ENCODE measurements at places on chromosomes 1 and 21. TPM values are rescaled to one million over a fixed set of nuclear protein-coding genes. Genes with fewer than 3 reads are reported as not detected.

F13B gene
- total RNA-seq = not detected

DNA sequence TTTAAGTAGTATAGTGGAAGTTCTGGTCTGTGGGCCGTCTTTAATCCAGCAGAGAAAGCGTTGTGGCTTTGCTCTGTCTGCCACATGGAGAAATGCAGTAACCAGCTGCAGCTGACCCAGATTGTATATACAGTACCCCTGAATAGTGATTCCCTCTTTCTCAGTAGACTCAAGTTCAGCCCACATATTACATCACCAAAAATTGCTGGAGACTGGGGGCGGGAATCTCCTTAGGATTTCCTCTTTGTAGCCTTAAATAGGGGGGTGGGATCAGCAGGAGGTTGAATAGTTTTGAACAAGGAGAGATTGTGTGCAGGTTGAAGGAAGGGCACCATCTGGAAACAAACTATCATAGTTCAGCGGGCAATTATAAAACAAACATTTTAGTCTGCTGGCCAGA lies at the start of gene ANGPTL1:
ANGPTL1 (minus strand) TSS at position 134 of the 400 bp plus-strand sequence. CDS start 5,301 bp downstream, outside the sequence.
- no peak for DNase-seq

DNA sequence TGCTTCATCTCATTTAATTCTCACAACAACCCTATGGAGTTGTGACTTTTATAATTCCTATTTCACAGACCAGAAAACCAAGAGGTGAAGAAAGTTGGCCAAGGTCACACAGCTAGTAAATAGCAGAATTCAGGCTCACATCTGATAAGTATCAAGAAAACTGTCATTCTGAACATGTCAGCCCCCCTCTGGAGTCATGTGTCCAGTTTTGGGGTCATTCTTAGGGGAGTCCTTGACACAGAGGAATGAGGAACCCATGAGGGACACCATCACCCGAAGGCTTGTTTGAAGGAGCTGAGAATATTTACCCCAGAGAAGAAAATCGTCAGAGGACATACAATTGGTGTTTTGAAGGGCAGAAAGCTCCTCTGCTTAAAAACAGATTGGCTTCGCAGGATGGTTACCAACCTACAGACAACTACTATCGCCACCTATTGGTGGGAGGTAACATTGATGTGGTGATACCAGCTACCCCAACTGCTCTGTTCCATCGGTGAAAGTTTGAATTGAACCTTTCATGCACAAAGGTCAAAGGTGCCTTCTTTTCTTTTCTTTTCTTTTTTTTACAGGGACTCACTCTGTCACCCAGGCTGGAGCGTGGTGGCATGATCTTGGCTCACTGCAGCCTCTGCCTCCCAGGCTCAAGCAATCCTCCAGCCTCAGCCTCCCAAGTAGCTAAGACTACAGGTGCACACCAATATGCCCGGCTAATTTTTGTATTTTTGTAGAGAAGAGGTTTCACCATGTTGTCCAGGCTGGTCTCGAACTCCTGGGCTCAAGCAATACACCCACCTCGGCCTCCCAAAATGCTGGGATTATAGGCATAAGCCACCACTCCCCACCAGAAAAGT lies 31.3 kb downstream of the NCMAP start:
- no peak for DNase-seq

IL19 gene
- total RNA-seq = not detected

DNA sequence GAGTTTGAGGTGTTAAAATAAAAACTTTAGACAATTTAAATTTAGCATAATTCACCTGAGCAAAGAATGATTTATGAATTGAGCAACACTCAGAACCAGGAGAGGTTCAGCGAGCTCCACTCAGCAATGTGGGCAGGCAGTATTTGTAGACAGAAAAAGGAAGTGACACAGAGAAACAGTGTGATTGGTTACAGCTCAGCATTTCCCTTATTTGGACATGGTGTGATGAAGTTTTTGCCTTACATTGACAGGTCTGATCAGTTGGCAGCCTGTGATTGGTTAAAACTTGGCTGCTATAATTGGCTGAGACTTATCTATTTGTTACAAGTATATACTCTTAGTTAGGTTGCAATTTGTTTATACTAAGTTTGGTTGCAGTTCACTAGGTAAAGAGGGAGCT lies 621.2 kb upstream of the PRMT6 start:
- no peak for DNase-seq

KRTAP13-2 gene
- total RNA-seq = not detected

INKA2 gene
- 6.1 TPM for total RNA-seq

DYNLT5 gene
- total RNA-seq = 0.98 TPM

DMBX1 gene
- total RNA-seq = 0.25 TPM

DNA sequence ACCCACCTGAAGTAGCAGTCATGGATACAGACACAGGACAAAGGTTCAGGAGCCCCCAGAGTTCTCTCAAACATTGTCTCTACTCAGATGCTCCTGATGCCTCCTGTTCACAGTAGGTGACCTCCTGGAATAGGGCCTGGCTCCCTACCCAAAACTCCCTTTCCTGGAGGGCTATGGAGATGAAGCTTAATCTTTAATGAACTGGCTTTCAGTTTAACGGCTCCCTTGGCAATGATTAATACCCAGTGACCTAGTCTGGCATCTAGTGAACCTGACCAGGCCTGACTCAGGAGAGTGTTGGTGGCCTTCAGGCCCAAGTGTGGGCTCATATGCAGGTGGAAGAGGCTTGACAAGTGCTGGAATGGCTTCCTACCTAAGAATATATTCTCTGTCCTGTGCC lies 65.2 kb upstream of the TRABD2B start:
- DNase-seq = no peak

NPHS2 gene
- total RNA-seq = not detected

DNA sequence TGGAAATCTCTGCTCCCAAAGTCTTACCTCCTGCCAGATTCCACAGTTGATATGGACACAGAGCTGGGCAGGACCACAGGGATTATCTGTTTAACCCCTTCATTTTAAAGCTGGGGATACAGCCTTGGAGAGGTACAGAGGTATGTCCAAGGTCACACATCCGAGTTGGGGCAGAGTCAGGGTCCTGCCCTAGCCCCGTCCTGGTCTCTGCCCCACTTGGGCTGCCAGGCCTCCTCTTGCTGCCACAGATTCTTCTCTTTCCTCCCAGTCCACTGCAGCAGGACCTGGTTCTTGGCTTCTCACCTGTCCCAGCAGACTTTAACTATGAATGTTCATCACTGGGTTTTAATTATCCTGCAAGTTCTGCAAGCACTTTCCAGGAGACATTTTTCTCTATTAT lies 258.3 kb downstream of the MATN1 start:
- DNase-seq = no peak

IFNAR1 gene
- 20.4 TPM for total RNA-seq

- DNase-seq = no peak
Measured at GRCh38 chr1:217135987-217136894, 413.0 kb upstream of the ESRRG start.

GRCh38 chr1:99306056-99306455 lies 41.8 kb downstream of the PLPPR4 start:
- DNase-seq = no peak

DTL gene
- 7.4 TPM for total RNA-seq

GRCh38 chr1:94926126-94926914 lies 590 bp downstream of the CNN3 start:
- DNase-seq = no peak

GRCh38 chr1:119341372-119341947 lies 27.1 kb upstream of the HAO2 start:
- no peak for DNase-seq

- no peak for DNase-seq
Measured at GRCh38 chr1:219113261-219113660, 60.4 kb upstream of the LYPLAL1 start.

ZNF683 gene
- not detected for total RNA-seq

DNA sequence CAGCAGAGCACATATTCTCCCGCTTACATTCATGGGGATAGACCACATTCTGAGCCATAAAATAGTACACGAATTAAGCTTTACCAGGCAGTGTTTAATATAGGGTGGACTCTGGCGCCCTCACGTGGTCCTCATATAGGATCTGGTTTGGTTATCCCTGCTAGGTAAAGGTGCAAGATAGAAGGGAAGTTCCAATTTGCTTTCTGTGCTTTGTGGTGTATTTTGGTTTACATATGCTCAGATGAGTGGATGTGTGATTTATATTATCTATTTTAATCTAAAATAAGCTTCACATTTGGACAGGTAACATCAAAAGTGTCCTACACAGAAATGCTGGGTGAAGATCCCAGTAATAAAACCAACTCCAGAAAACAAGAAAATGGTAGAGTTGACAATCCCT lies 3.6 kb downstream of the CR1 start:
- DNase-seq = no peak

EPHA10 gene
- 0.25 TPM for total RNA-seq

AHDC1 gene
- total RNA-seq = 62.4 TPM

DNA sequence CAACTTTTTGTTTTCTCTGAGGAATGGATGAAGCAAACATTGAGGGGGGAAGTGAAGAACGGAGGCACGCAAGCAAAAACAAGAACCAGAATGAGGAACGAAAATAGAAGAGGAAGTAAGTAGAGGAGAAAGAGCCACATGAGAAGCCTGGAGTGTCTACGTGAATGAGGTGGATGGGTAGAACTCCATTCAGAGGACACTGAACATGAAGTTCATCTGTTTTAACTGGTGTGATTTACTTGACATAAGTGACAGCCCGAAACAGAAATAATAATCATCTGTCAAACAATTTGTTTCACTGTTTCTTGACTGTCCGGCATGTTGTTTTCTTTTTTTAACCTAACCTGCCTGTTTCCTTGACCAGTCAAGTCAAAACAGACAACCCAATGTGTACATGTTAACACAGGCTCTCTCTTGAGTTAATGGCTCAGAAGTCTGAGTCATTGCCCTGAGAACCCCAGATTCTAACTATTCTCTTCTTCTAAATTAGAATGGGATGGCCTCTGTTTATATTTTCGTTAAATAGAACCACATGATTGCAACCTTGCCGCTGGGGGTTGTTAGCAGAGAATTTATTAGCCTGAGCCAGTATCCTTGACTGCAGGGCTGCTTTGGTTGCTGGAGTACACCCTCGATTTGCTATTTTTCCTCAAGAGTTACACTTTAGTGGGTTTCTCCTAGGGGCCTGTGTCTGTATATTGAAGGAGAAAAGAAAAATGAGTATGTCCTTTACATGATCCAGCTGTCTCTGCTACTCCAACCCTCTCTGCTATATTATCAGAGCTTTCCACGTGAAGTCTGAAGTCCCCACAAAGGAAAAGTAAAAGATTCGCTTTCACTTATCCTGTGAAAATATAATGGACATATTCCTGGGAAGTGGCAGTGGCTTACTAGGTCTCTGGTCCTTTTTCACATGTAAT lies 151.7 kb downstream of the ZC3H11B start:
- no peak for DNase-seq
